ENCODE measurements at places on chromosomes 6 and 20.

GRCh38 chr6:113980937-113981554, 10.1 kb upstream of the HDAC2 start:
- no peak for DNase-seq

GRCh38 chr20:38302786-38303185, 1.2 kb upstream of the BPI start:
- no peak for DNase-seq

GRCh38 chr6:41940759-41941279, 789 bp downstream of the CCND3 start:
- DNase-seq, result no peak

GRCh38 chr20:32527052-32527446, 58.1 kb downstream of the NOL4L start:
- no peak for DNase-seq

DNA sequence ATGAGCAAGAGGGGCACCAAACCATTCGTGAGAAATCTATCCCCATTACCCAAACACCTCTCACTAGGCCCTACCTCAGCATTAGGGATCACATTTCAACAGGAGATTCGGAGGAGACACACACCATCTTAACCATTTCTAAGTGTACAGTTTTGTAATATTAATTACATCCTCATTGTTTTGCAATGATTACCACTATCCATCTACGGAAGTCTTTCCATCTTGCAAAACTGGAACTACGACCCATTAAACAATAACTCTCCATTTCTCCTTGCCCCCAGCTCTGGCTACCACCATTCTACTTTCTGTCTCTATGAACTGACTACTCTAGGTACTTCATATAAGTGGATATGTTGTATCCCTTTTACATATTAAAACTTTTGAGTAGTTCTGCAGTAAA, 20.1 kb downstream of the ACOT13 start:
- no peak for DNase-seq

DNA sequence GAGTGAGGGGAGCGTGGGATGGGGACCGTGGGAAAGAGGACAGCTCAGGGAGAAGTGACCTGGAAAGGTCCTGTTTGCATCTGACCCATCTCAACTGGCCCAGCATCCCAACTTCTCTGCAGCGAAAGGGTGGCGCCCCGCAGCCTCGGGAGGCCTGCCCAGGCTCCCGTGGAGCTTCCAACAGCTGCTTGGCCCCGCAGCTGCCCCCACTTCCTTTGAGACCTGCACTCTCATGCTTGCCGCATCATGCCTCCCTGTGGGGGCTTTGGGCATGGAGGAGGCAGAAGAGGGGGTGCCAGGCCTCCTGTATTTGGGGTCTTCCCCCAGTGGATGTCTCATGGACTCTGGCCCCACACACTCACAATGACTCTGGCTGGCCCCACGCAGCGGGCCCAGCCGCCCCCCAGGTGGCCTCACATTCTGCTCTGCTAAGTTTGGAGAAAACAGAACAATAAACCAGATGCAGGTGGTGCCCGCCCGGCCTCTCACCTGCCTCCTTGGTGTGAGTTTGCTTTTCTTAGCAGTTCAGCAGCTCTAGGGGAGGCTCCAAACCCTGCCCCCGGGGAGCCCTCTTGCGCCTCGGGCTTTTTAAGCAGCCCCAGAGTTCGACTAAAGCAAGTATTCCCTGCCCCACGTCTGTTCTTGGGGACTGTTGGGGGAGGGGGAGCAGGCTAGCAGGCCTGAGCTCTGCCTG, 40.7 kb downstream of the CPXM1 start:
- DNase-seq, result no peak

- DNase-seq, result no peak
Observed at GRCh38 chr20:5073660-5074231, 46.0 kb downstream of the PCNA start.

DNA sequence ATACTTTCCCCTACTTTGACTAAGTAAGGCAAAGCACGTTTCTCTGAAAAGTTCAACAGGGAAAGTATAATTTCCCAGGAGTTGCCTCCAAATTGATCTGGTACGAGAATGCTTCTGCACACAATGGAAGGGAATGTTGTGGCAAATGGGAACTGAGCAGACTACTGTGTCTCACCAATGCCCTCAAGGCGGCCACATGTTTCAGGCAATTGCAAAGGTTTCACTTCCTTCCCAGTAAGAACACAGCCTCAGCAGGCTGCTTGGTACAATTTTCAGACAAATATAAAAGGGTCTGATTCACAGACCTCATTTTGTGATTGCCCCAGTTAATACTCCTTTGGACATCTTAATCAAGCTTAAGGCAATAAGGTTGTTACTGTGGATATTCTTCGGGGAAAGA, 71.2 kb downstream of the KIAA0319 start:
- DNase-seq, result no peak

DNA sequence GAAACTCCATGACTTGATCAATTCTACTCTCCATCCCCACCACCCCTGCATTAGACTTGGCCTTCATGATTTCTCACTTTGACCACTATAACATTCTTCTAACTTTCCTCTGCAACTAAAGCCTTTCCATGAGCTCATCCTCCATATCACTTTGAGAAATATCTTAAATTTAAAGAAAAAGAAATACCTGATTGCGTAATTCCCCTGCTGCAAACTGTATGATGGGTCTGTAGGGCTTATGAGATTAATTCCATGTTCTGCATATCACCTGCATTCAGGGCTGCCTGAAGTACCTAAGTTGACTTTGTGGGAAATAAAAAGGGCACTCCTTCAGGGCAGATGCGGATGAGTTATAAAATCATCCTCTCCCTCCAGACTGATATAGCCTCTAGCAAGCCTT, 549.8 kb downstream of the LMBRD1 start:
- no peak for DNase-seq

GRCh38 chr6:112113431-112113830, 26.0 kb downstream of the FAM229B start:
- DNase-seq, result no peak

DNA sequence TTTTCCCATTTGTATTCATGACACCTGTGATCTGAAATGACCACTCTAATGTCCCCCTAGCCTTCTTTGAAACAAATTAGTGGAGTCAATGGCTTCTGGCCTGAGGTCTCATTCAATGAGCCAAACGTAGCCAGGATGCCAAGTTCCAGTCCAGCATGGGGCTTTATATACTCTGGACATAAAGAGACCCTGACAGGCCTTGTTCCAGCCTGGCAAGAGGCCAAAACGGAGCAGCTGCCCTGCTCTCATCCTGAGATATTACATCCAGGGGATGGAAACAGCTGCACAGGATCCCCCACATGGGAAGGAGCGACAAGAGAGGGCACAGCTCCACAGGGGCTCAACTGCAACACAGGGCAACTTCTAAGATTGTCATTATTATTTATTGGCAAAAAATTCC, 437.8 kb downstream of the CDH26 start:
- DNase-seq, result no peak

GRCh38 chr6:113591896-113592827, 265.0 kb upstream of the MARCKS start:
- DNase-seq, result no peak
